Transverse colon (tissue), 4 donors: ENCODE measurements at places on chromosomes 4 and X.

- no peak for DNase-seq
Measured at GRCh38 chr4:187171706-187172339, 448.2 kb upstream of the FAT1 start.

DNA sequence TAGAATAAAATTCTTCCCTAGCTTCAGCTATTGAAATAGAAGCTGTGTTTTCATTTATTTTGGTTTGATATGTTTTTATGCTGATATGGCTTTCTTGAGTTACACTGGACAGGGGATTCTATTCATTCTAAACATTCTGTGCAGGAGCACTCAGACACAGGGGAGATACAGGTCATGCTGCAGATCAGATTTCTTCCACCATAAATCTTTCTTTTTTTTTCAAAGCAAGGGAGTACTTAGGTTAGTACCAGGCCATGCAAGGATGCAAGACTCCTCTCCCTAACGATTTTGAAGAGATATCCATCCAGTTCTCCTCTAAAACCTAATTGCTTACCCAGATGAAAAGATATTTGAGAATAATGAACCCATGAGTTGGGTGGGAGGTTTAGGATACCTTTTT, 21.4 kb downstream of the ETDC start:
- DNase-seq = no peak

- no peak for DNase-seq
Measured at GRCh38 chr4:6322761-6323566, 53.3 kb downstream of the WFS1 start.

DNA sequence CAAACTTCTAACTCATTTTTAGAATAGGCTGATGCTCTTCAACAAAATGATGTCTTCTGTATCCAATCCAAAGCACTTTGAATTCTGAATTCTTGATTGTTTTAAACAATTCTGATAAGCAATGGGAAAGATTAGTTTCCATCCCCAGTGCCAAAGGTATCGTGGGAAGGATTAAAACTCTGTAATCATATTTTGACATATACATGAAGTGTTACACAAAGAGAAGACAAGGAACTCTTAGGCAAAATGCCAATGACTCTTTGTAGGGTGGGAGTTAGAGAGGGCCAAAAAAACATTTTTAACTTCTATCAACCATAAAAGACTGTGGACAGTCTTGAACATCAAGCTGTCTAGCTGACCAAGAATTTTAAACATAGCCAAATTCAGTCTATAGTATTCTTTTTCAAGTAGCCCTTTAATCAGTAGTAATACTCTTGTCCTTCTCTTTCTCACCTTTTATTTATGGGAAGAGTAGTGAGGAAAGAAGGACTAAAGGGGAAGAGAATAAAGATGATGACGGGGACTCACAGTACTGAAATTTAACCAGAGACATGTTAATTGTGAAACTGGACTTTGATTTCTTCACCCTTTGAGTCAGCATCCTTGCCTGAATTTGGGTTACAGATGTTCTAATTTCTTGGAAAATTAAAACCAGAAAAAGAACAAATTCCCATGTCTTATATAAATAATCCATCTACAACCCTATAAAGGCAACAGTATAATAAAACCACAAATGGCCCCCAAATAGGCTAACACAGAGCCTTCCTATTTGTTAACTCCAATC, 51.8 kb upstream of the VEGFD start:
- DNase-seq = no peak

DNA sequence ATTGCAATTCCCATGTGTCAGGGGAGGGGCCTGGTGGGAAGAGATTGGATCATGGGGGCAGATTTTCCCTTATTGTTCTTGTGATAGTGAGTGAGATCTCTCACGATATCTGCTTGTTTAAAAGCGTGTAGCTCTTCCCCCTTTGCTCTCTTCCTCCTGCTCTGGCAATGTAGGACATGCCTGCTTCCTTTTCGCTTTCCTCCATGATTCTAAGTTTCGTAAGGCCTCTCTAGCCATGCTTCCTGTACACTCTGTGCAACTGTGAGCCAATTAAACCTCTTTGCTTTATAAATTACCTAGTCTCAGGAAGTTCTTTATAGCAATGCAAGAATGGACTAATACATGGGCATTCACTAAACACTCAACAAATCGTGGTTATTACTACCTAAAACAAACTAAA, 37.2 kb upstream of the PAPSS1 start:
- DNase-seq = no peak

GRCh38 chr4:127469959-127470809, 162.6 kb upstream of the INTU start:
- DNase-seq = no peak

DNA sequence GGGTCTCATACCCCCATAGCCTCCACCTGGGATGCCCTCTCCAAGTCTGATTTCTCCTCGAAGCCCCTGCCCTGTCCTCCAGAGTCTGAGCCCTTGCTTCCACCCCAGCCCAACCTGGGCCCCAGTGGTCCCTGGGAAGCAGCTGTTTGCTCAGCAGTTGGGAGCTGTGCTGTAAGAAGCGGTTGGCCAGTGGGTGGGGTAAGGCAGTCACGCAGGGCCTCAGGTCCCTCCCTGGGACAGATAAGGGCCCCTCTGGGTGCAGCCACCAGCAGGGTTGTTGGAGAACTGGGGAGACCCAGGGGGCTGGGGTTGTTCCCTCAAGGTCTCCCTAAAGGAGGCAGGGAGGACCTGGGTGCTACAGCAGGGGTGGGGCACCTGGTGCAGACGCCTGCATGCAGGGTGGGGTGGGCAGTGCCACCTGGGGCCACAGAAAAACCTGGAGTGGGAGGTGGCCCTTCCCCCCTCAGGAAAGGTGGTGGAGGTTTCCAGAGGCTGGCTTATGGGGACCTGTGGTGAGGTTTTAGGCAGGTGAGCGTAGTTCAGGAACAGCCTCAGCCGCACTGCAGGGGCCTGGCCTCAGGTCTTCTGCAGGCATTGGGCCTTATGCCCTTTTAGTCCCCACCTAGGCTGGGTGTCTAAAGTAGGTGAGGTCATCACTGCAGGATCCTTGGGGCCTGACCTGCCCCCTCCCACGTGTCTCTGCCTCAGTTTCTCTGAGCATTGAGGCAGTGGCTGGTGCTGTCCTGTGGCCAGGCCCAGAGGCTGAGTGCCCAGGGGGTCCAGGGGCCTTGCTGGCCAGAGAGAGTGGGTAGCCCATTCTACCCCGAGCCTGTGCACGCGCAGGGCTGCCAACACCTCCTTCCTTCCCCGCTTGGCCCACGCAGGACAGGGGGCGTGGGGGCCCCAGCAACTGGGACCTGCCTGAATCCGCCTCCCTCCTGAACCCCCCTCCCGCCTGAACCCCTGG, 3.1 kb upstream of the SLC26A1 start:
- DNase-seq = no peak

DNA sequence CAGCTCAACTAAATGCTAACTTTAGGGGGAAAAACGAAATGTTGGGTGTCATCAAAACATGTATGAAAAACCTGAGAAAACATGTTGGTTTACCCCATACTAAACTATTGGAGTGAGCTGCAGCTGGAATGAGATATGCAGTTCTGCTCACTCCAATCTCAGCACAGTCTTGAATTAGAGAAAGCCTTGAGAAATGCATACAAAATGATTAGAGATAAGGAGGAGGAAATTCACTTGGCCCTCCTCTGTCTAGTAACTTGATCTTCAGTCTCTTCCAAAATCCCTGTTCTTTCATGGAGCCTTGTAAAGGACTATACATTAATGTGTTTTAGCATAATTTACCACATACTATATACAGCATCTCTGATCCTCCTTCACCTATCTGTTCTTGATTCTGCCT, 3.2 kb upstream of the LRCH2 start:
- no peak for DNase-seq

GRCh38 chr4:128291096-128291495, 3.5 kb upstream of the PGRMC2 start:
- no peak for DNase-seq
